ENCODE measurements at places on chromosomes 2 and 18.
A peak's percentile ranks its signal among the peaks of the same experiment; 100 is the strongest.

DNA sequence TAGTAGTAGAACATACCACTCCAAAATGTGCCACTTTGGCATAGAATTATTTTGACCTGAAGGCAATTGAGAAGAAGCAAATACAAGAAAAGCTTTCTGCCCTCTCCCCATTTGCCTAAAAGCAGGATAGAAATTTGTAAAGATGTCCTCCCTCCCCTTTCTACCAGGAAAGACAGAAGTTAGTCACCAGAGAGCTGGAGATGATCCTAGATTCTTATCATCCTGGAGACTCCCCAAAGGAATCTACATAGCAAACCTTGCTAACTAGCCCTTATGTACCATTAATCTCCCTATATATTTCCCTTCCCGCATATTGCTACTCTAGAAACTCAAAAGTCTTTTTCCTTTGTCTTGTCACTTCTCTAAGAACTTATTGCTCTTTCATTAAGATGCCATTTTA, 12.6 kb upstream of the TMEM37 start:
- no peak for DNase-seq

DNA sequence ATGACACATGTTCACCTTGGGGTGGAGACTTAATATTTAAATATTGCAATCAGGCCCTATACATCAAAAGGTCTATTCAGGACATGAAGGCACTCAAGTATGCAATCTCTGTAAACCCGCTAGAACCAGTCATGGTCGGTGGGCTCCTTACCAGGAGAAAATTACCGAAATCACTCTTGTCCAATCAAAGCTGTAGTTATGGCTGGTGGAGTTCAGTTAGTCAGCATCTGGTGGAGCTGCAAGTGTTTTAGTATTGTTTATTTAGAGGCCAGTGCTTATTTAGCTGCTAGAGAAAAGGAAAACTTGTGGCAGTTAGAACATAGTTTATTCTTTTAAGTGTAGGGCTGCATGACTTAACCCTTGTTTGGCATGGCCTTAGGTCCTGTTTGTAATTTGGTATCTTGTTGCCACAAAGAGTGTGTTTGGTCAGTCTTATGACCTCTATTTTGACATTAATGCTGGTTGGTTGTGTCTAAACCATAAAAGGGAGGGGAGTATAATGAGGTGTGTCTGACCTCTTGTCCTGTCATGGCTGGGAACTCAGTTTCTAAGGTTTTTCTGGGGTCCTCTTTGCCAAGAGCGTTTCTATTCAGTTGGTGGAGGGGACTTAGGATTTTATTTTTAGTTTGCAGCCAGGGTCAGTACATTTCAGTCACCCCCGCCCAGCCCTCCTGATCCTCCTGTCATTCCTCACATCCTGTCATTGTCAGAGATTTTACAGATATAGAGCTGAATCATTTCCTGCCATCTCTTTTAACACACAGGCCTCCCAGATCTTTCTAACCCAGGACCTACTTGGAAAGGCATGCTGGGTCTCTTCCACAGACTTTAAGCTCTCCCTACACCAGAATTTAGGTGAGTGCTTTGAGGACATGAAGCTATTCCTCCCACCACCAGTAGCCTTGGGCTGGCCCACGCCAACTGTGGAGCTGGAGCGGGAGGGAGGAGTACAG, 108.1 kb downstream of the XRCC5 start:
- no peak for DNase-seq

GRCh38 chr2:99765731-99766318, 276.0 kb upstream of the REV1 start:
- no peak for DNase-seq

GRCh38 chr2:162126111-162126519, 25.9 kb downstream of the GCG start:
- DNase-seq: no peak

DNA sequence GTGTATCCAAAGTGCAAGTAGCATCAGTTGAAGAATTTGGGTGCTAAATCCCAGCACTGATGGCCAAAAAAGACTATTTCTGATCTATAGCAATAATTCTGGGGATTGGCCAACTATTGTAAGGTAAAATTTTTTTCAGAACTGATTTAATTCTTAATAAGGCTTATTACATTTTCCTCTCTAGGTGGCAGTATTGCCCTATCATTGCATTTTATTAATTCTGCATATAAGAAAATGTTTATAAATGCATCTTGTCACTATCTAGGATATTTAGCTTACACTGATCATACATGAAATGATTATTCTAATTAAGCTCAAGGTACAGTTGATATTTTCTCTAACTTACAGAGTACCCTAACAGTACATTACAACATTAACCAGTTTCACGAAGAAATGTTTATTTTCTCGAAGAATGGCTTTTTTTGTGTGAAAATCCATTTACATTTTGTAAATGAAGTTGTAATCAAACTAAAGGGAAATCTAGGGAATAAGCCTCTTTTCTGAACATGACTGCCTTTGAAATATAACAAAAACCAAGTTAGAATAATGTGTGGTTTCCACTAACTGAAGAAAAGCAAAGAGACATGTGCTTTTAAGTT, 11.0 kb downstream of the TTN start:
- no peak for DNase-seq

GRCh38 chr2:174247474-174248186, 702 bp downstream of the OLA1 start:
- DNase-seq: no peak

- no peak for DNase-seq
Observed at GRCh38 chr2:29215739-29216608, 100.8 kb downstream of the CLIP4 start.

DNA sequence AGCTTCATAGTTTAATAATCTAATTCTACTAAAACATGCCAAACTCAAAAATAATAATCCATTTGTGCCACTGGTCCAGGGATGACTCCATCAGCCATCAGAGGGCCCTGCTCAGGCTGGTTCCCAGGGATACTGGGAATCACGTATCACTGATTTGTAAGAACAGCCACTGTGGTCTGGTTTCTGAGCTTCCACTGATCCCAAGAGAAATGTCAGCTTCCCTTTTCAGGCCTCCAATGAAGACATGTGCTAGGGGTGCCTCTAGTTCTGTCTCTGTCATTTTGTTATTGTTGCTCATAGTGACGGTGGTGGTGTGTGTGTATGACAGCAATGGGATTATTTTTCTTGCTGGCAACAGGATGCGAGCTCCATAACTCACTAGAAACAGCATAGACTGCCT, 83.2 kb downstream of the CELF4 start:
- DNase-seq: no peak

GRCh38 chr18:46469186-46469915, 187.7 kb downstream of the LOXHD1 start:
- no peak for DNase-seq

DNA sequence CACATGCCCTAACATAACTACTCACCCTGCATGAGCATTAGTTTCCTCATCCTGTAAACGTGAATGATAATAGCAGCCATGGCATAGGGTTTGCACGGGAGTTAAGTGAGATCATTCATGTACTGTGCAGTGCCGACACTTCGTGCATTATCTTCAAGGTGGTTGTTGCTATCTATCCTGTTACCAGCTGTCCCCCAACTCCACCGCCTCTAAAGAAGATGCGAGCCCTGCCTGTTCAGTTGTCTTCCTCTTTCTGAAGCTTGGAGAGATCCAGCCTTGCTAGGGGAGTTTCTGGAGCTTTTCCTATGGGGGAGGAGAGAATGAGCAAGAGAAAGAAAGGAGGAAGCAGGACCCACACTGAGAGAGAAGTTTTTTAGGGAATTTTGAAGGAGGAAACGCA, 34.4 kb downstream of the YPEL5 start:
- DNase-seq: no peak

GRCh38 chr2:239953418-239954061, 71.6 kb downstream of the NDUFA10 start:
- no peak for DNase-seq

- no peak for DNase-seq
Observed at GRCh38 chr18:12554796-12555388, 103.0 kb downstream of the SPIRE1 start.

DNA sequence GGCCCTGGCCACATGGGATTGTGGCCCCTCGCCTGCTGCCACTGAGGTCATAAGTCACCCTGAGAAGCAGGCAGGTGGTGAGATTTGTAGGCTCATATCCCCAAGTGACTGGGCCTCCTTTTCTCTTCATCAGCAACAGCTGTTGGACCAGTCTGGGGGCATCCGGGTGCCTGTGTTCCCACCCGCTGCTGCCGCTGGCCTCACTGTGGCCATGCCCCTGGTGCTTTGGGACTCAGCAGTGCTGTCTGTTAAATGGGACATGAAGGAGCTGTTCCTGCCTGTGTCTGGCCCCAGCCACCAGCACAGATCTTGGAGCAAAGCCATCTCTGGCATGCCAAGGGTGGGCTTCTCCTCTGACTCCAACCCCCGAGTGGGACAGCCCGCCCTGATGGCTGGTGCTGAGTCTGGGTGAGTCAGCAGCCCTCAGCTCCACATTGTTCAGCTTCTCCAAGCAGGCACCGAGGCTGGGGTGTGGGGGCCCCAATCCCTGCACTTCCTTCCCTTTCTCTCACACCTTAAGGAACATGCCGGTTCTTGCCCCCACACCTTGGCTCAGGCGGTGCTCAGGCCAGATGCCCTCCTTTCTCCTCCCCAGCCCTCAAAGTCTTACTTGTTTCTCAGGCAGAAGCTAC, 207.9 kb downstream of the GLI2 start:
- no peak for DNase-seq

- DNase-seq: no peak
Observed at GRCh38 chr2:190469771-190470170, 61.6 kb downstream of the MFSD6 start.

DNA sequence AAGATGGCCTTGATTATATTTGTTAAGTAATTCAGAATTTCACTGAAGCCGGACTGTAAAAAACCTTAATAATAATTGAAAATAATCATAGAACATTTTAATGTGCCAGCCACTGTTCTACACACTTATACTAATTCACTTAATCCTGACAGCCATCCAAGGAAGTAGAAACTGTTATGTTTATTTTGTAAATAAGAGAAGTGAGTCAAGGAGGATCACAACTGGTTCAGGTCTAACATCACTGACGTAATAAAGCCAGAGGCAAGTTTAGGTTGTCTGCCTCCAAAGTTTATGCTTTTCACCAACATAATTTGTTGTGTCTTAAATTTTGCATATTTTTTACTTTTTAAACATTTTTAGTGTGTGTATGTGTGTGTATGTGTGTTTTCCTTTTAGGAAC, 436.1 kb downstream of the LRRTM4 start:
- DNase-seq: no peak

DNA sequence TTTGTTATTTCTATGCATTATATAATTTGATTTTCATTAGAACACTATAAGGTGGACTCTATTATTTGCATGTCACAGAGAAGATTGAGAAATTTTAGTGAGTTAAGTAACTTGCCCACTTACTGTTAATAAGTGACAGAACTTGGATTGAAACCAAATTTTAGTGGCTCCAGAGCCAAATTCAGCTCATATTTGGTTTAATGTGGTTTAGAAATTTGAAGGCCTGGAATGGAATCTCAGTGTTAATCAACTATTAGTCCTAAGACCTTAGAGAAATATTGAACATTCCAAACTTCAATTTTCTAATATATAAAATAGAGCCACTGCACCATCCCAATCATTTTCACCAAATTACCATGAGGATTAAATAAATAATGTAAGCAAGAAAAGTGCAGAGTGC, 281.6 kb downstream of the ZNF385B start:
- no peak for DNase-seq

DNA sequence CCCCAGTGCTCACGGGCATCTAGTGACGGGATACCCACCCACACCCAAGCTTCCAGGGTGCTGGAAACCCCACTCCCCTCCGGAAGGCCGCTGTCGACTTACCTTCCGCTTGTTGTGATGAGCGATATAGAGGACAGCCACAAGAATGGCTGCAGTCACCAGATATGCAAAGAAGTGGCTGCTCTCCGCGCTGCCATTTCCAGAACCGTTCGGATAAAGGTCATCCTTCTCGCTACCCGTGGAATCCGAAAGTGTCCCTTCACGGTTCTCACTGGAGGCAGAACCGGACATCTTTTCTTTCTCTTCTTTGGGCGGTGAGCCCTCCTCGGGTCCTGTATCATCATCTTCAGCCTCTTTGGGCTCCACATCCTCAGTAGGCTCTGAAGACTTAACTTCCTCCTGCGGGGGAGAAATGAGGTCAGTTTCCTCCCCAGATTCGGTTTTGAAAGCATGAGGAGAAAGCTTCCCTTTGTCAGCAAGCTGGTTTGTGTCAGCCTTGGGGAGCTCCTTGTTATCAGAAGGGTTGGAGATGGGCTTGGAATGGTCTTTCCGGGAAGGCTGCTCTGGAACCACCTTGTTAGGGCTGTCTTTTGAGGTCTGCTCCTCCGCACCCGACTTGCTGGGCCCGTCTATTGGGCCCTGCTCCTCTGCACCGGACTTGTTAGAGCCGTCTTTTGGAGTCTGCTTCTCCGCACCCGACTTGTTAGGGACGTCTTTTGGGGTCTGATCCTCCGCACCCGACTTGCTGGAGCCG, 1.2 kb downstream of the TGOLN2 start:
- DNase-seq: no peak

DNA sequence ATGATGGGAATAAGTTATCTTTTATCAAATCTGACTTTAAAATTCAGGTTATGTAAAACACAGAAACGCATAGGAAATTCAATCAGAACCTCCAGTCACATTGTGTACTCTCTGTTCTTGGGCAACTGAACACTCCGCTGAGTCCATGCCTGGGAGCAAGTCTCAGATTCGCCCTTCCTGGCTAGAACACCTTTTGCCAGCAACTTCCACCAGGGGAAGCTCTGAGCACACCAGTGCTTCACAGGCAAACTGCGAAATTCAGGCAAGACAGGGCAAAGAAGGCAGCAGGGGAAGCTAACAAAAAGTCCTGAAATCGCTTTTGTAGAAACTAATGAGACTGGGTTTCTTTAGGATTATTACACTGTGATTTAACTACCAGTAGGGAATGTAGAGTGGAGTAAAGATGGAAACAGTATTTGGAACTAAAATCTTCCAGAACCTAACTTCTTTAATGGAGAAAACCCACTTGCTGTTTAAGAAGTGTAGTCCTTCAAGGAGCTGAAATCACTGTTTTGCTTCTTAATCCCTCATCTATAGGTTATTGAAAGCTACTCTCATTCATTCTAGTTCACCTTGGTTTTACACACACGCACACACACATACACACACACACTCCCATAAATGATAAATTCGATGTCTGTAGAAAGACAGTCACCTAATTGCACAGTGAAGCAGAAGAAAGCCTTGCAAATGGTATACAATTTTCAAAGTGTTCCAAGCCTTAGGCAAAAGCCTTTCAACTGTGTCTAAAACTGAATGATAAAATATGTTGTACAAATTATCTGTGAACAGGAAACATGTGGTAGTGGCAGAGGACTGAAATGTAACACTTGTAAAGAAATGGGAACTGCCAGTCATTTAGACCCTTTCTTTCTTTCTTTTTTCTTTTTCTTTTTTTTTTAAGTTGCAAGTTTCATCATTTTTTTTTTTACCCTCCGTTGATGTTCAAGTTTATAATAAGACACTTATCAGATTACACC, 214.5 kb downstream of the TMEM182 start:
- DNase-seq: peak; percentile 54

GRCh38 chr2:160876765-160877164, 283.5 kb upstream of the TANK start:
- DNase-seq: no peak

- DNase-seq: no peak
Observed at GRCh38 chr2:223856021-223856420, 18.6 kb upstream of the AP1S3 start.

- no peak for DNase-seq
Observed at GRCh38 chr2:241867776-241868420, 1.6 kb upstream of the RTP5 start.
